ENCODE measurements at places on chromosomes 2 and 18.

DNA sequence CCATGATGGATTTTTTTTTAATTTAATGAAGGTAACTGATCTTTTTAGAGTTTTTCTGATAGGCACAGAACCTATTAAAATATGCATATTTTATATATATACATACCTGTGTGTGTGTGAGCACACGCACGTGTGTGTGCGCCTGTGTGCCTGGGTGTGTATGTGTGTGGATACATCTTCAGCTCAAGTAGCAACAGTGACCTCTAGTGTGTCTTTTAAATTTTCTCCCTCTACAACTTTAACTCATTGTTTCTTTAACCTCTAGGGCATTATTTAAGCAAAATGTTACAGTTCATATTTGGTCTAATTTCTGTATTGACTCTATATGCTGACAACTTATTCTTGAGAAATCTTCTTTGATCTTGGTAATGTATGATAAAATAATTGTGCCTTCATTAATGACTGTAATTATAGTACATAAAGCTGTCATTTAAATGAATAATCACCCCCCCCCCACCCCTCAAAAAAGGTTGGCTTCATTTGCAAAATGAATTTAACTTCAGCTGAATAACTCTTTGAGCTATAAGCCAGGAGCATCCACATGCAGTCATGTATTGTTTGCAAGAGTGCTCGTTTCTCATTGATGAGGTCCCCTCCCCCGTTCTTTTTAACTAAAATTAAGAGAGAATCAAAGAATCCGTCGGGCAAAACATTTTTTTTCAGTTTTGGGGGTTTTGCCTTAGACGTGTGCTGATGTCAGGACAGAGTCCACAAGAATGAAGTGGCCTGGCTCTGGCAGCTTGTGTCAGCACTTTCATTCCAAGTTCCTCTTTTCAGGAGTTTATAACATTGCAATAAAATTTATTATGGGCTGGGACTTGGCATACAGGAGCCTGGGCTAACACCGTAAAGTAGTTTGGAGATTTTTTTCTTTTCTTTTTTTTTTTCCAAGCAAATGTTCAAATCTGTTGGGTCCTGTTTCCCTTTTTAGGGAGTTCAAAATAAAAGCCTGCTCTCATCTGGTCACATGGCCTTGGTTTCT is 80.0 kb downstream of the ETAA1 start:
- DNase-seq = no peak

DNA sequence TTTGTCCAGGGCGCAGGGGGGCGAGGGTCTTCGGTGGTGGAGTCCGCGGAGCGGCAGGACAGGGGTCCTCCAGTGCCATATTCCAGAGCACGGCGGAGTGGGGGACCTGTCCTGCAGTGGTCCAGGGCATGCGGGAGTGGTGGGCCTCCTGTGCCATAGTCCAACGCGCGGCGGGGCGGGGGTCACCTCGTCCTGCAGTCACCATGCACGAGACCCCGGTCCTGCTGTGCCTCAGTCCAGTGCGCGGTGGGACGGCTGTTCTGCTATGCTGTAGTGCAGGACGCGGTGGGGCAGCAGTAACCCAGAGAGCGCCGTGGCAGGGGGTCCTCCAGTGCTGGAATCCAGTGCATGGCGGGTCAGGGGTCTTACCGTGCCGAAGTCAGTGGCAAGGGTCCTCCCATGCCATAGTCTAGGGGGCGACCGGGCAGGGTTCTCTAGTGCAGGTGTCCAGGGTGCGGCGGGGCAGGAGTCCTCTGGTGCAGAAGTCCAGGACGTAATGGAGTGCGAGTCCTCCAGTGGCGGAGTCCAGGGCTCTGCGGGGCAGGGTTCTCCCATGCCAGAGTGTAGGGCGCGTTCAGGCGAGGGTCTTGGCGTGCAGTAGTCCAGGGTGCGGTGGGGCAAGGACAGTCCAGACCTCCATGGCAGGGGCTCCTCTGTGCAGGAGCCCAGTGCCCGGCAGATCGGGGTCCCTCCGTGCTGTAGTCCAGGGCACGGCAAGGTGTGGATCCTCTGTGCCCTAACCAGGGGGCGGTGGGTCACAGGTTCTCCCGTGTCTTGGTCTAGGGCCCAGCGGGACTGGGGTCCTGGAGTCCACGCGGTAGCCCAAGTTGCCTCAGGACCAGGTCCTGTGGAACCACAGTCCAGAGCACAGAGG is 130.4 kb downstream of the CCDC74A start:
- no peak for DNase-seq

GRCh38 chr2:103402336-103402735 is 640.5 kb downstream of the TMEM182 start:
- DNase-seq = no peak

- no peak for DNase-seq
Measured at GRCh38 chr2:48529194-48529593, 760 bp upstream of the STON1 start.

- DNase-seq = peak; percentile 79
Measured at GRCh38 chr18:48410095-48410920, 1.1 kb upstream of the ZBTB7C start.

DNA sequence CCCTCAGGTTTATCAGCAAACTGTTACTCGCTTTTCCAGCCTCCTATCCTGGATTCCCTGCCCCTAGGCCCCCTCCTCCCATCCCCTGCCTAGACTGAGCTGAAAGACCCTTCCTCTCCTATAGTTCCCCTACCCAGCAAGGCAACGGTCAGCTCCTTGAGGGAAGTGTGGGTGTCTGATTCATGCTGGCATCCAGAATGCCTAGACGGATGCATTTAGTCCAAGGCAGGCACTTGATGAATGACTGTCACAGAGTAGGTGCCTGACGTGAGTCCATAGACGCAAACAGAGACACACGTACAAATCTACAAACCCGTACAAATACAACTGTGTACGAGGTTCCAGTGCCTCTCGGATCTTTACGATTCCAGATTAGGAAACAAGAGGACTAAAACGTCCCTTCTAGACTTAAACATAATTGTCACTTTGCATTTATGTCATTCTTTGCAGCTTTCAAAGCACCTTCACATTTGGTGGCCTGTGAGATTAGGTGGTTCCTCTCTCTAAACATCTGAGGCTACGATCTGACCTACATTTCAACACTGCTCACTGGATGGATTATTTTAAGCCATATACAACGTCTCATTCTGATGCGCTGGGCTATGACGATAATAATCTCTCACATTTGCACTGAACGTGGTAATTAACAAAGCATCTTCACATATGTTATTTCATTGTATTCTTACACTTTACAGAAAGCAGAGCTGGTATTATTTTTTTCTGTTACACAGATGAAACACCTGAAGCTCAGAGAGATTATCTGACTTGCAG is 36.7 kb downstream of the DNMT3A start:
- DNase-seq = no peak

GRCh38 chr18:3493501-3494244 is 43.7 kb downstream of the TGIF1 start:
- no peak for DNase-seq

GRCh38 chr2:236160366-236161081 is 7.7 kb downstream of the GBX2 start:
- DNase-seq = no peak

GRCh38 chr18:77065221-77065981 is 67.2 kb downstream of the MBP start:
- DNase-seq = no peak

DNA sequence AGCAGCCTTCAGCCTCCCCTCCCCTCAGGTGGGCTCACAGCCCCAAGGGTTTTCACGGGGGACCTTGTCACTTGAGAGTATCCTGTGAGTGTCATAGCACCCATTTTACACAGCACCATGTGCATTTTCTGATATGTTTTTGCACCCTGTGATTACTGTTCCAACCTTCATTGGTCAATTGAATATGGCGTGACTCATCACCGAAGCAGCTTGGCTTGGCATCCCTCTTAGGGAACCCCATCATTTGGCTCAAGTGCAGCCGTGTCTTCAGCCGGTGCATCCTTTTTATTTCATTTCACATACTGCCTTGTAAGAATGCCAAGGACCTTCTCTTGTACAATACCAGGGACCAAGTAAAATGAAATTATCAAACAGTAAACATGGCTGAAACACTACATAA is 57.6 kb downstream of the NPAS2 start:
- DNase-seq = no peak

GRCh38 chr2:21118302-21118920 is 5.4 kb upstream of the TDRD15 start:
- no peak for DNase-seq

DNA sequence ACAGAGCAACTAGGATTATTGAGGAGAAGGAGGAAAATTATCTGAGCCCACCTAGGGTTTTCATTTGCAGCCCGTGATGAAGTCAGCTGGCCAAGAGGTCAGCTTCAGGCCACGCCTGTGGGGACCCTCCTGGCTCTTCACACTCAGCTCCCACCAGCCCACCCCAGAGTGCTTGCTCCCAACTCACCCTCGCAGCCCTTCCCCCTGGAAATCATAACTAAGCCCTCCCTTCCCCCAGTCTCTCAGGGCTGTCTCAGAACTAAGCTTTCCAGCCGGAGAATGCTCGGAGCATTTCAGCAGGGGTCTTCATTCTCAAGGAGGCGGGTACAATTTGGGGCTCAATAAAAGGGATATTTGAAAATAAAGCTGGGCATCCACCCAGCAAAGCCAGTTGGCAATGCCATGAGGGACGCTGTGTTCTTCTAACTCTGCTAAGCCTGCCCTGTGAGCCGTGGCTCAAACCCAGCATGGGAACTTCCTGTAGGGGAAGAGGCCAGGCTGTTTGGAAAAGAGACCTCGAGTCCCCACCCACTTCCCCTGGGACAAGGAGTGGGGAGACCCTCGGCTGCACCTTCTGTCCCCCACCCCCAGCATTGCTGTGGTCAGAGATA is 194.9 kb downstream of the CTIF start:
- DNase-seq = no peak

- no peak for DNase-seq
Measured at GRCh38 chr2:228705318-228705717, 523.8 kb upstream of the SPHKAP start.

GRCh38 chr2:357811-358210 is 69.9 kb upstream of the ALKAL2 start:
- DNase-seq = no peak
